ENCODE measurements at places on chromosomes 1 and 21. TPM values are rescaled to one million over a fixed set of nuclear protein-coding genes. Genes with fewer than 3 reads are reported as not detected.
A peak's percentile ranks its signal among the peaks of the same experiment; 100 is the strongest.

- no peaks in the 10 kb centered on the region for H3K27me3 ChIP-seq
- H3K4me3 ChIP-seq: no peak overlapping the region
- H3K27ac ChIP-seq: no peak overlapping the region
- no peak for DNase-seq
These were observed 23.6 kb downstream of the GNPAT start for GRCh38 chr1:231264642-231265041.

DNA sequence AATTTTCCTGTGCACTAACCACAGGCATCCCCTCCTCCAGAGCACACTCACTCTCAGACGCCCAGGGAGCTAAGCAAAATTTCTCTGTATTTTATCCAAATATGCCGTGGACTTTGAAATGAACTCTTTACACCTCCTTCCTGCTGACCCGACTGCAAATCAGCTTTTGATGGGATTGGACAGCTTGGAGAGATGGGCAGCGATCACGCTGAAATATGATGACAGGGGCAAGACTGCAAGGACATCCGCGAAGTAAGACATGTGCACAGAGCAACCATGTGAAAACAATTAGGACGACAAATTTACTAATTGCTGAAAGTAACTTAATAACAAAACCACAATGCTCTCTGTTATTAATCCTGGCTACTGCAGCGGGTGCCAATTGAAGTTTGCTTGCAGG is 64.6 kb upstream of the CLDN14 start:
- peaks cover 45% of the 10 kb centered on the region for H3K27me3 ChIP-seq
- H3K4me1 ChIP-seq: no peaks in the 10 kb centered on the region
- DNase-seq: no peak
- no peaks in the 10 kb centered on the region for H3K36me3 ChIP-seq

- H3K36me3 ChIP-seq: no peaks in the 10 kb centered on the region
- no peak for DNase-seq
- H3K27me3 ChIP-seq: no peaks in the 10 kb centered on the region
- H3K4me3 ChIP-seq: no peak overlapping the region
- H3K27ac ChIP-seq: no peak overlapping the region
- H3K4me1 ChIP-seq: no peaks in the 10 kb centered on the region
These were observed 87.4 kb downstream of the GLUL start for GRCh38 chr1:182304218-182304617.

DNA sequence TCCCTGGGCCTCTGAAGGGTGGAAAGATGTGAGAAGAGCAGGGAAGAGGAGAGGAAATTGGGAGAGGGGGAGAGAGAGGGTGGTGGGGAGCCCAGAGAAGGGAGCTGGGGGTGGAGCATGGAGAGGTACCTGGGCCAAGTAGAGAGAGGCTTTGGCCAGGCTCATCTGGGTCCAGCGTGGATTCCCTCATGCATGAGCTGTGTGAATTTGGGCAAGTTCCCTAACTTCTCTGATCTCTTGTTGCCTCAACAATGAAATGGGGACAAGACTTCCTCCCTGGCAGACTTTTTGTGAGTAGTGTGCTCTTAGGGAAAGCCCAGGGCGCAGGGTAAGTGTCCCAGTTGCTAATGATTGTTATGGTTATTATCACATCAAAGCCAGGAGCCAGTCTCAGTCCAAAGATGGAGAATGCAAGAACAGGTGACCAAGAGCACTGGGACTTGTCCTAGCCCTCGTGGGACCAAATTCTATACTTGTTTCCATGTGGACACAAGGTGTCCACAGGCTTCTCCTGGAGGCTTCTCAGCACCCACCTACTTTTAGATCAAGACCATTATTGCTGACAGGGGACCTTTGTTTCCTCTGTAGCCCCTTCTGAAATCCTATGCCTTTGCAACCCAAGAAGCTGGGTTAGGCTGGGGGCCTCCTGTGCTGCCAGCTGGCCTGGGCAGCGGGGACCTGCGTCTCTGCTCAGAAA is 13.9 kb downstream of the IL6R start:
- peaks cover 62% of the 10 kb centered on the region for H3K4me1 ChIP-seq
- peak overlapping the region; percentile 76 for H3K27ac ChIP-seq
- H3K27me3 ChIP-seq: no peaks in the 10 kb centered on the region
- no peaks in the 10 kb centered on the region for H3K36me3 ChIP-seq

Gene LCE2A
- not detected for total RNA-seq

Gene OLIG2
- not detected for total RNA-seq

Gene BARHL2
- not detected for total RNA-seq

Gene HES3
- total RNA-seq: not detected

All from HCT116 (cell line).